ENCODE measurements at places on chromosomes 5 and 9.

GRCh38 chr5:125177340-125177739, 430.9 kb upstream of the ZNF608 start:
- DNase-seq, result no peak

GRCh38 chr5:14572385-14572784, 9.2 kb upstream of the OTULINL start:
- no peak for DNase-seq

- no peak for DNase-seq
Measured at GRCh38 chr9:123284656-123285055, 16.3 kb upstream of the STRBP start.

GRCh38 chr9:89435071-89435823, 62.7 kb downstream of the SEMA4D start:
- DNase-seq, result no peak

- no peak for DNase-seq
Measured at GRCh38 chr5:34977934-34978613, 48.7 kb downstream of the DNAJC21 start.

DNA sequence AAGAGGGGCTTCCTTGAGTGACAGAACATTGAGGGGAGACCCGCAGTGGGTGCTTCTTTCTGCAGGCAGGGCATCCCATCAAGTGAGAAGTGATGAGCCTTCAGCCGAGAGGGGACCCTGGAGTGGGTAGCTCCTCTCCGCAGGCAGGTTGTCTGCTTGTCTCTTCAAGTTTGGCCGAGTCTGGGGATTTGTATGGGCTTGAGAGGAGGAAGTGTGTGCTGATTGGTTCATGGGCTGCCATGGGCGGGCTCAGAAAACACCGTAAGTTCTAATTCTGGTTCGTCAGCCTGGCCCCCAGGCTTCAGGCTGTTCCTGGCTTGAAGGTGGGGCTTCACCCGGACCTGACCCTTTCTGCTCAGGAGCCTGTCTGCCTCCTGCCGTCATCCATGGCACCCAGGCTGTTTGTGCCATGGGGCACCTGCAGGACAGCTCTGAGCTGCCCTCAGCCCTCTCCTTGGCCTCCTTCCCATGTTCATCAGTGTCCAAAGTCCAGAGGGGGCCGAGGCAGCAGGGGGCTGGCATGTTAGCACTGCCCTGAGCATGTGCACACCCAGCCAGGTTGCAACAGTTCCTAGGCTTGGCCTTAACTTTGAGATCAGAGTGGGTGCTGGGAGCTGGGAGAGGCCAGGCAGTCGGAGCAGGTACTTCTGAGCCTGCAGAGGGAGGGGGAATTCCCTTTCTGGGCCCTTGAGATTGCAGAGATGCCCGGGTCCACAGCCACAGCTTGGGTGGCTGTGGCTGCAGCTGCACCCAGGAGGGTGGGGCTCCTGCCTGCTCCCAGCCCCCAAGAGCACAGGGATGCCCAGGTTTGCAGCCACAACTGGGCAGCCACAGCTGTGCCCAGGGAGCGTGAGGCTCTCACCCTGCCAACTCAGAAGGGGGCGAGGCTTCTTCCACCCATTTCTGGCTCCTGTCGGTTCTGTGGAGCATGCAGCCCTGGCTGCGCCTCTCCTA, 13.5 kb upstream of the DHFR start:
- DNase-seq, result no peak

- no peak for DNase-seq
Measured at GRCh38 chr5:169169783-169170182, 131.2 kb downstream of the SLIT3 start.

DNA sequence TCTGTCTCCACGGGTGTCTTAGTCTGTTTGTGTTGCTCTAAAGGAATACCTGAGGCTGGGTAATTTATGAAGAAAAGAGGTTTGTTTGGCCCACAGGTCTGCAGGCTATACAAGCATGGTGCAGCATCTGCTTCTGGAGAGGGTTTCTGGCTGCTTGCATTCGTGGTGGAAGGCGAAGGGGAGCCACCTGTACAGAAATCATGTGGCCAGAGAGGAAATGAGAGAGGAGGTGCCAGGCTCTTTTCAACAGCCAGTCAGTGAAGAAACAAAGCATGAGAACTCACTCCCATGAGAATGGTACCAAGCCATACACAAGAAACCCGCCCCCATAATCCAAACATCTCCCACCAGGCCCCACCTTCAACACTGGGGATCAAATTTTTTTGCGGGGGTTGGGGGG, 53.4 kb downstream of the PFDN1 start:
- no peak for DNase-seq
